Posterior cingulate gyrus (tissue), 11 donors: ENCODE measurements at places on chromosomes 6 and 20.

GRCh38 chr6:19837511-19838441 is 606 bp downstream of the ID4 start:
- DNase-seq: no peak

GRCh38 chr6:33720998-33721397 is 9.5 kb upstream of the UQCC2 start:
- DNase-seq: no peak

DNA sequence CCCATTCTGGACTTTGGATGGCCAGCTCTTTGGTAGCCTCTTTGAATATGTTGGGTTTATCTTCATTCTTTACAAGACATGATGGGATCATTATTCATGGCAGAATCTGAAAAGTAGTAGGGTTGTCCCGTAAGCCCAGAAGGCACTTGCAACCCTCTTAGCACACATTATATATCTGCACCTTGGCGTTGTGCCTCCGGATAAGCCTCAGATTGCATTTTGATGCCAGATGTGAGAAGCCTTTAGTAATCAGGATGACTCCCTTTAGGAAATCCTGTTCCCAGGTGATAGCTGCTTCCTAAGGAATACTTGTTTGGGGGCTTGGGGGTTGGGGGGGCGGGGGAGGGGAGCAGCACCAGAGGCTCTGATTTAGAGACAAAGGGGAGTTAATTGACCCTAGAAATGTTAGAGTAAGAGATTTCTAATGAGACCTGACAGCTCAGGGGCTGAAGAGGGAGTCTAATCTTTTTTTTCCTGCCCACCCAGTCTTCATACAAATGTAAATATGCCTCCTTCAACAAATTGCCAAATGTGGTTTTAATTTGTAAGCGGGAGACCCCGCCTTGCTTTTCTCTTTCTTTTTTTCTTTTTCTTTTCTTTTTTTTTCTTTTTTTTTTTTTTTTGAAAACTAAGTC is 55.1 kb downstream of the JAG1 start:
- no peak for DNase-seq

GRCh38 chr6:15823838-15824414 is 161.1 kb upstream of the DTNBP1 start:
- DNase-seq: no peak
